ENCODE measurements at places on chromosomes 4 and X. TPM values are rescaled to one million over a fixed set of nuclear protein-coding genes. Genes with fewer than 3 reads are reported as not detected.

GAGE2A gene
- not detected for total RNA-seq

ZCCHC12 gene
- total RNA-seq: not detected

CSAG2 gene
- total RNA-seq: not detected

MAB21L2 gene
- total RNA-seq: 3.5 TPM

ZIC3 gene
- not detected for total RNA-seq

ATOH1 gene
- not detected for total RNA-seq

C4orf46 gene
- total RNA-seq: 15.1 TPM

CT45A2 gene
- total RNA-seq: not detected

GATA1 gene
- total RNA-seq: not detected

DMD gene
- total RNA-seq: 18.1 TPM

ARHGAP6 gene
- 9.9 TPM for total RNA-seq

PTTG2 gene
- total RNA-seq: not detected

C4orf54 gene
- total RNA-seq: not detected

ZNF732 gene
- 0.31 TPM for total RNA-seq

Data from aortic smooth muscle cell (primary cell).